RKO (cell line): ENCODE measurements at places on chromosomes 3 and 15.

DNA sequence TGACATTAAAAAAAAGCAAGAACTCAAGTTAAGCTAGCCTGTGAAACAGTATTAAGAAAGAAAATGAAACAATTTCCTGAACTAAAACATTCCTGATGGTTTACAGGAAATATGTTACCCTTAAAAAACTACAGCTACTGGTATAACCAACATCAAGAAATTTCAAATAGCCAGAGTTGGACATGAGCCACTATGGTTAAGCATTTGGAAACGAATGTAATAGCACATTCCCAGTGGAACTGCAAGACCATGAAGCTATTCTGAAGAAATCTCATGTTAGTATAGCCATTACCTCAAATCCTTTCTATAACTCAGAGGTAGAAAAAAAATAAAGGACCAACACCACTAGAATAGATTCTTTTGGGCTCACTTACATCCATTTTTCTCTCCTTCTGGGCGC is 30.2 kb downstream of the CPNE4 start:
- DNase-seq, result no peak

GRCh38 chr15:63218100-63218808 is 28.8 kb downstream of the RAB8B start:
- DNase-seq, result no peak

DNA sequence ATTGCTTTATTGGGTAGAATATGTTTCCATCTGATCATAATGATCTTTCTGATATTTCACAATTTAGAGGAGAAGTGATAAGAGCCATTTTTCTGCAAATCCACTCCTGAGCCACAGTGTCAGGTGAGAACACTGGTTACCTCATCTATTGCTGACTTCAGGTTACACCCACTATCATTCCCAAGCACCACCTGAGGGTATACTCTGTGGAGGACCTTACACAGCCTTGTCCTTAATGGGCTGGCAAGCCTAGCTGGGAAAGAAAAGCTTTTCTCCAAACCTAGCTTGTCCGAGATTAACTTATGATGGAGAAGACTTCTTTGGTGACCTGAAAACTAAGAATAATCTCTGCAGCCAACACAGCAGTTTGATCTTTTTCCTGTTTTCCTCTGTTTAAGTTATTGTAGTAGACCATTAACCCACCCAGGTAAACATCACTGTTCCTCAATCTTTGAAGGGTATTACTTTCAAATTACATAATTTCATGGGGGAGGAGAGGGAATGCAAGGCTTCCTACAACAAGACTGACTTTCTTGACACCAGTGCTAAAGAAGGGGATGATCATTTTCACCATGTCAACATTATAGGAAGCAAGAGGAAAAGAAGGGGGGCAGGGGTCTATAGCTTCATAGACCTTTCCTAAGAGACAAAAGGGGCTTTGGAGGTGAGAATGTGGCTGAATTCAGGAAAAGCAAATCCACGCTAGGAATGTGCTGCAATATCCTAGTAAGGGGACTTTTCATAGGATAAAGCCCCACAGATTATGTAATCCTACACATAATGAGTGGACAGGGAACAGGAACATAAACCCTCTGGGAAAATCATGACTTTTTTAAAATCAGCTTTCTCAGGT is 1.7 kb downstream of the NCEH1 start:
- no peak for DNase-seq

DNA sequence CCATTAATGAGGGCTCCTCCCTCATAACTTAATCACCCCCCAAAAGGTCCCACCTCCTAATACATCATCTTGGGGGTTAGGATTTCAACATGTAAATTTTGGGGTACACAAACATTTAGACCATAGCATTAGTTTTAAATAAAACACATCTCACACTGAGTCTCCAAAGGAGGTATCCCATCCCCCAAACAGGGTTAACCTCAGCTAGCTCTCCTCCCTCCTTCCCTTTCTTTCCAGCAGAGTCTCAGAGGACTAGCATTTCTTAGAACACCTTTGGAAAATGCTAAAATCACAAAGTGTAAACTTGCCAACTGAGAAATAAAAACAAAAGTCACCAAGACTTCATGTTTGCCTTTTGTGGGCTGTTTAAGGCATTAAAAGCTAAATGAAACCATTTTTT is 51.2 kb upstream of the FOXB1 start:
- DNase-seq, result no peak

DNA sequence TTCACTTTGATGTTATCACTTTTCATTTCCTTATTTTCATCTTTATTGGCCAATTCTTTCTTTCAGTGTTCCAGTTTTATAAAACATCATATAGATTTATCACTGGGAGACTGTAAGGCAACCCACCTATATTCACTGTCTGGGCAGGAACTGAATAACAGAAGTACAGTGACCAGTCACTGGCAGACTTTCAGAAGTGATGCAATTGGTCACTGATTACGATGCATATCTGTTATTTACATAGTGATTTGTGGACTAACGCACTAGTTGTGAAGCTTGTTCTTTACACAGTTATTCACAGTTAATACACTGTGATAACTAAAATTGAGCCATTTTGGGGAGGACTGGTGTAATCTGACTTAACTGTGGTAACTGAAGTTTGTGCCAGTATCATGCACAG is 190.2 kb upstream of the DPH6 start:
- DNase-seq, result no peak

DNA sequence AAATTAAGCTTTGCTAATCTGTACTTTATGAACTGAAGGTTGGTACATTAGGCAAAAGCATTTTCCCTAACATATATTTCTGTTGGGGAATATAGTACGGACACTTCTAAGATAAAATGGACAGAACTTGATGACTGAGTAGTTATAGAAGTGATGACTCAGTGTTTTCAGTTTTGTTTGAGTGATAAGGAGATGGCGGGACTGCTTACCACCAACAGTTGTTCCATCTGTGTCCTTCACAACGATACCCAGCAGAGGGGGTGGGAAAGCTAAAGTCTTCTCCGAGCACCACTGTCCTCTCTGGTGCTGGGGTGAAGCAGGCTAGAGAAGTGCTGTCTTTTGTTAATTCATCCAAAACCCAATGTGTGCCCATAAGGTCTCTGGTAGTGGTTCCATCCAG is 195.8 kb downstream of the CD47 start:
- no peak for DNase-seq
